ENCODE measurements at places on chromosomes 12 and 14.

DNA sequence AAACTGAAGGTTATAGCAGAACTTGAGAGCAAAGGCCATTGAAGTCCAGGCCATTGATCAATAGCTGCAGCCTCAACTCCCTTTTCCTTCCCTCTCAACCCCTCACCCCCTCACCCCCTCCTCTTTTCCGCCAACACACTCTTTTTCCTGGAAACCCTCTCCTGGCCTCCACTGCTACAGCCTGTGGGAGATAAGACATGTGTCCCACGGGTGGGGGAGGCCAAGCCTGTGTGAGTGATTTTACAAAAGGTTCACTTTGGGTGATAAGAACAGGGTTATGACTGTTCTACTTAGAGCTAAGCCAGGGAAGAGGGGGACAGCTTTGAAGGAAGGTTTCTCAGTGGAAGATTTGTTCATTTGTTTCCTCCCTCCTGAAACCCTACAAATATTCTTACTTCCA is 9.2 kb upstream of the FGF23 start:
- no peak for DNase-seq

DNA sequence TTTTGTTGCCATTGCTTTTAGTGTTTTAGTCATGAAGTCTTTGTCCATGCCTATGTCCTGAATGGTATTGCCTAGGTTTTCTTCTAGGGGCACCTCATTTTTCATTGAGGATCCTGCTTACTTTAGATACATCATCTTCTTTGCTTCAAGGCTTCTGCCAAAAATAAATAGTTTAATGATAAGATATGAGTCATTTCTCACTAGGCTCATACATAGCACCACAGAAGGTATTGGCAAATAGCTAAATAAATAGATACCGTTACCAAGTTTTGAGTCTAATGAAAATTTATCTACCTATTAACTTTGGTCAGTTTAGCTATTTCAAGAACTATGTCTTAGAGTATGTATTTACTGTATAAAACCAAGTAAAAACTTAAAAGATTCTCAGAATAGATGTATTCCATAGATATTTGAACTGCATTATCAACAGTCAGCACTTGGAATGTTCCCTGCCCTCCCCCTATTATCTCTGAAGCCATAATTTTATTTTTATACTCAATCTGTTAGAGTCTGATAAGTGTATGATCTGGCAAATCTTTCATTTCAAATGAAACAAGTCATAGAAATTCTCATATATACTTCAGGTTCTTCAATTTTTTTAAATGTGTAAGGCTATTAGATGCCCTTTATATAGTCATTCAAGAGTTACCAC is 310.2 kb downstream of the CCDC91 start:
- no peak for DNase-seq

GRCh38 chr12:66367015-66367667 is 64.8 kb downstream of the HELB start:
- DNase-seq = no peak

DNA sequence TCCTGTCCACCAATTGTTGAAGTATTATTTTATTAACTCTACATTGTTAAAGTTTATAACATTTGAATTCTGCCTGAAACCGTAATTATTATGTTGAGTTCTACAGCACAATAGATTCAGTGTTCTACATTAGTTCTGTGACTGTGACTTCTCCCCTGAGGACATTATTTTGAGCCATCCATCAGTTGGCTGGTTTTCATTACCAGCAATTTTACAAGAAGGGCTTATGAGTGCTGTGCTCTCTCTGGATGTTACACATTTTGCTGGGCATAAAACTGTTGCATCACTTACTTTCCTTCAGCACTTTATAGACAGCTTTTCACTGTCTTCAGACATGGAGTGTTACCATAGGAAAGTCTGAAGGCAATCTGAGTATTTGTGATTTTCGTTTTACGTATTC is 118.2 kb upstream of the KITLG start:
- peak; percentile 70 for DNase-seq

- DNase-seq = no peak
These were observed 296.3 kb downstream of the CCDC91 start for GRCh38 chr12:28486521-28486920.

- DNase-seq = peak; percentile 68
These were observed 179.2 kb upstream of the DCN start for GRCh38 chr12:91361864-91362263.

DNA sequence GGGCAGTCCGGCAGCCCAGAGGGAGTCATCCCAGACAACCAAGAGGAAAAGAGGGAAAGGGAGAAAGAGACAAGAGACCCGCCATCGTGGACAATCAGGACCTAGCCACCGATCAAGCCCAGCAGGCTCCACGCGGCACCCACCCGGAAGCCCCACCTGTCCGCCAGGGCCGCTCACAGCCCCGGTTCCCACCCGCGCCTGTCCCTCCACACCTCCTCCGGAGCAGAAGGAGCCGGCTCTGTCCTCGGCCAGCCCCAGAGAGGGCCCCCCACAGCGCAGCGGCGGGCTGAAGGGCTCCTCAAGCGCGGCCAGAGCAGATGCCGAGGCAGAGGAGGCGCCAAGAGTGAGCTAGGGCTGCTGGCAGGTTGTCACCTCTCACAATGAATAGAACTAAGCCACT is 784.7 kb upstream of the FBXO33 start:
- no peak for DNase-seq

DNA sequence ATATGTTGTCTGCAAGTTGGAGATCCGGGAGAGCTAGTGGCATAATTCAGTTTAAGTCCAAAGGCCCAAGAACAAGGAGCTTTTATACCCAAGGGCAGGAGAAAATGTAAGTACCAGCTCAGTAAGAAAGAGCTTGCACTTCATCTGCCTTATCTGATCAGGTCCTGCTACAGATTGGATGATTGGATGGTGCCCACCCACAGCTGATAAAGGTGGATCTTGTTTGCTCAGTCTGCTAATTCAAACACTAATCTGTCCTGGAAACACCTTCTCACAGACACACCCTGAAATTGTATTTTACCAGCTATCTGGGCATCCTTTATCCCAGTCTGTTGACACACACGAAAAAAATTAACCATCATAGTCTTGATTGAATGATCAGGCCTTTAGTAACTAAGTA is 230.7 kb upstream of the SLC16A7 start:
- DNase-seq = no peak

DNA sequence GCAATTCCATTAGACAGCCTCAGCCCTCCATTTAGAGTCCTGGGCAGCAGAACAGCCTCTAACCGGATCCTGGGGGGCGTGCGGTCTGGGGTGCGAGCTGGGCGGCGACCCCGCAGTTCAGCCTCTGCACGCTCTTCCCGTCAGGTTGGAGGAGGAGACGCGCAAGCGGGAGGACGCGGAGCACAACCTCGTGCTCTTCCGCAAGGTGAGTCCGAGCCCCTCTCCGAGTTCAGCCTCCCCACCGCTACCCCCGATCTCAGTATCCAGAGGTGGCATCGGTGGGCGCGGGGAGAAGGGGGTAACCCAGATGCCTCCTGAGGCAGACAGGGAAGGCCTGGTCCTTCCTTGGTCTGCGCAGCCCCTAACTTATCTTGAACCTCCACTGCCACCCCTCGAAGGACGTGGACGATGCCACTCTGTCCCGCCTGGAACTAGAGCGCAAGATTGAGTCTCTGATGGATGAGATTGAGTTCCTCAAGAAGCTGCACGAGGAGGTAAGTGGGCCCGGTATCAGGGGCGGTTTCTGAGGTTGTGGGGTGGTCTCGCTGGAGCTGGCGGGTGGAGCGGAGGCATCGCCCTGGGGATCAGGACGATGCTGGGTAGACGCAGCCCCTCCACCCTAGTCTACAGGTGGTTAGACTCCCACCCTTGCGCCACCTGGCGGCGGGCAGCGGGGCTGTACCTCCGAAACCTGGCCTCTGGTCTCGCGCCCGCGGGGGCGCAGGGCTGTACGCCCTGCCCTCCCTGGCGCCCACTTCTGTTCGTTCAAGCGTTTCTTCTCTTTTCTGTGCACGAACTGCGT is 1.3 kb downstream of the PRPH start:
- peak; percentile 43 for DNase-seq

GRCh38 chr12:25896981-25897380 is 61.5 kb upstream of the RASSF8 start:
- DNase-seq = no peak

DNA sequence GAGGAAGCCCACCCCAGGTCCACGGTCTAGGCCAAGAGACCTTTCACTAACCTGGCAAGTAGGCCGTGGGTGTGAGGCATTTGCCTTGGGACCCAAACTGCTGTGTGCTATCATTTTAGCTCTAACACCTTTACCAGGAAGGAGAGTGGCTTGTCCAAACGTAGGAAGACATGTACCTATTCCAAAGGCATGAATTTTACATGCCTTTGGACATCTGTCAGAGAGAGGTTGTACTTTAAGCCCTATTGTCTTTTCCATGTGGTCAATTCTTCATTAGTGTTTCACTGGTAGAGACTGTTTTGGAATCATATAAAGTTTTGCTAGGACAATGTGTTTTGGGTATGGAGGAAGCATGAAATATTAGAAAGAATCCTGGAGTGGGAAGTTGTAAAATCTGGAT is 148.8 kb downstream of the SLC41A2 start:
- DNase-seq = no peak

DNA sequence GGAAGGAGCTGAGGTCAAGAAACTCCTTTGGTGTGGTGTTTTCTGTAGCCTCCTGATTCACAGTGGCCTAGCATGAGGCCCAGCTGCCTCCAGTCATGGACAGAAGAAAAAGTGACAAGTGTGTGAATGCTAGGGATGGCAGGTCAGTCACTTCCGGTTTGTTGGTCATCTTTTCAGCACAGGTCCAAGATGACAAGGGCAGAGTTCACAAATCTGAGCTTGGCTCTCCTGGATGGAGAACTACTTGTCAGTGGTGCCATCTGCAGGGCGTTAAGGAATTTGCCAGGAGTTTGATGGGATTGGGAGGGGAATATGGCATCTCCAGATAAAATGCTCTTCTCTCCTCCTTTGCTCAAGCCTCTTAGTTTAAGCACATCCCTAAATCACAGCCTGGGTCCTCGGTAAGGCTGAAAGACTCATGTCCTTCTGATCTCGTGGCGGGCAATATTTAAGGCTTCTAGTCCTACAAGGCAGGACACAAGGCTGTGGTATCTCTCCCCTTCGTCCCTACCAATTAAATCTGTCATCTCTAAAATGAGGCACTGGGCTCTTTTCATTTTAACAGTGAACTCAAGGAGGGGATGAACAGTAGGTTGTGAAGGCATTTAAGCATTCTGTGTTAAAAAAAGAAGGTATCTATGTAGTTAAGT is 10.0 kb downstream of the TUBA1B start:
- DNase-seq = peak; percentile 86

DNA sequence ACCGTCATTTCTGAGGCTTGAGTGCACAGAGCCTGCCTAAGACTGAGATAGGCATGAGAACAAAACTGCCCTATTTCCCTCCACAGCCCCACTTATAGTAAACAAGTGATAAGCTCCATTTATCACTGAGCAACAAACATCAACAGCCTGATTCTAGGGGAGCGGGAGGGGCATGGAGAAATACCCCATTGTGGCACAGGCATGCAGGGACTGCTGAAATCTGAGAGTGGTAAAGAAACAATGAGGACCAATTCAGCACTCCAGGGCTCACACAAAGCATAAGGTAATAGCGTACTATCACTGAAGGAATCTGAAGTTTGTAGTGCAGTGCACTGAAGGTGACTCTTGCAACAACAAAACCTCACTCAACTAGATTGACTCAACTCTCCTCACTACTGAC is 186.7 kb downstream of the ANO2 start:
- no peak for DNase-seq

GRCh38 chr12:119693511-119693910 is 25.6 kb downstream of the PRKAB1 start:
- DNase-seq = no peak

DNA sequence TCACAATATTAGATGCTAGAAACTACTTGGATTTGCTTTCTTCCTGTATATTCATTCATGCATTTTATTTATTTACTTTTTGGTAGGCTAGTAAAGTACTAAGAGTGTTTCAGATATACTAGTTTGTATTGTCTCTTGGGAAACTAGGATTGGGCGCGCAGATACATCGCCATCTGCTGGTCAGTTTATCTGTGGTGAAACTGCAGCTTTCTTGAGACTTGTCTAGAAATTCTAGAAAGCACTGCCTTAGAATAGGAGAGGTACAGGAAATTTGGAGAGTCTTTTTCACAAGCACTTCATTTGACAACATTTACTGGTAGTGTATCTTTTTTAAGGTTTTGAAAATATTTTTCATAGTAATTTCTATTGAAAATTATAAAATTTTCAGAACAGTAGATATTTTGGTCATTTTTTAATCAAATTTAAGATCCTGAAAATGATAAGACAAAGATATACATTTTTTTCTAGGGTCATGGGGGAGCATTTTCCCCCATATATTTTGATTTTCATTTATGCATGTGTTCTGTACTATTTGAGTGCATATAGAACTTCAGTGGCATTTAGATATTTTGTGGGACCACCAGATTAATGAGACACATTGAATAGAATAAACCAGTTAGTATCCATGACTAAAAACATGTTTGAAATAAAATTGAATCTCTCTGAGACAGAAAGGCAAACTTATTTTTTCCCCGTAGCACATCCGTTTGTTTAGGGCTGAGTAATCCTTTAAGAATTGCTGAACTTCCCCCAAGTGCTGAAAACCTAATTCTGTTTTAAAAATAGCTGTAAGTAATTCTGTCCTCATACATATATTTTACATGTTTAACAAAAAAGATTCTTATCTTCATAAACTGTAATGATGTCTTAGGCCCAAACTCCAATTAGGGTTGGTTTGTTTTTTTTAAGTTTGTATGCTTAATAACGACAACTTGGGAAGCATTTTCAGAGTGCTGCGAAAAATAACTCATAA is 44.5 kb downstream of the SLC38A6 start:
- peak; percentile 79 for DNase-seq

DNA sequence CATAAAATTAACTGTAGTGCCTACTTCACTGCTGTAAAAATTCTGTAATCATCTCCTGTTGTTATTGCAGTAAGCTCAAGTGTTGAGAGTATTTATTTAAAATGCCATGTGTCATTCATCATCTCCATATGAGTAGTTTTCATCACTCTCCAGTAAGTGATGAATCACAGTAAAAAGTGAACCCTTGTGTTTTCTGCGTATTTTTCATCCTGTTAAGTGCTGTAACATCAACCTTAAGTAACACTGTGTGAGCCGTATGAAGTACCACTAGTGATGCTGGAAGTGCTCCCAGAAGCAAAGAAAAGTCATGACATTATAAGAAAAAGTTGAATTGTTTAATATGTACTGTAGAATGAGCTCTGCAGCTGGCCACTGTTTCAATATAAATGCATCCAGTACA is 55.4 kb downstream of the SLCO1B3 start:
- no peak for DNase-seq

GRCh38 chr12:2857021-2857431 is at the start of gene TEX52:
TEX52 (minus strand) TSS chr12:2857039; CDS start chr12:2857026, 13 bp downstream.
- no peak for DNase-seq

GRCh38 chr14:20608383-20609110 is 17.4 kb upstream of the RNASE12 start:
- no peak for DNase-seq
